ENCODE measurements at places on chromosomes 3 and 15.

DNA sequence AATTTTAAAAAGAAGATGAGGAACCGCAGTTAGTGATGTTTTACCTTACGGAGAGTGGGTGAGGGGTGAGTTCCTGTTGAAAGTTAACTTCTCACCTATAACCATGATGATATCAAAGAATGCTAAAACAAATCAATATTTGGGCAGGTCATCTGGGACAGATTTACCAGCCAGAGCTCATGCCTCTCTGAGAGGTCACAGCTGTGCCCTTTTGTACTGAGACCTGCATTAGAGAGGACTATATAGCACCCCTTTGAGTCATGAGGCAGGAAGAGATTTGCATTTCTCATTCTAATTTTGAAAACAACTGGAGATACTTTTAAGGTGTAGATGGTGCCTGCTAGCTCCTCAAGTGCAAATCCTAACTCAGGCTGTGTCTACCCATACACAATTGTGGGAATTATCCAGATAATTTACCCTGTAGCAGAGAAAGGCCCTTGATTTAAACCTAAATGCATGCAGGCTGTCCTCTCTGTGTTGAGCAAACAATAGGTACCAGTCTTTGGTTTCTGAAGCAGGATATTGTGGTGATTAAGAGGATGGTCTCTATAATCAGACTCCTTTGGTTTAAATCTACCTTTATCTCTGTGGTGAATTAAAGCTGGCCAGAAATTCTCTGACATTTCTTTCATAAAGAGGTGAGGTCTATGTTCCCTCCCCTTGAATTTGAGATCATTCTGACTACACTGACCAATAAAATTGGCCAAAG, 5.8 kb upstream of the TM4SF4 start:
- no peak for DNase-seq

DNA sequence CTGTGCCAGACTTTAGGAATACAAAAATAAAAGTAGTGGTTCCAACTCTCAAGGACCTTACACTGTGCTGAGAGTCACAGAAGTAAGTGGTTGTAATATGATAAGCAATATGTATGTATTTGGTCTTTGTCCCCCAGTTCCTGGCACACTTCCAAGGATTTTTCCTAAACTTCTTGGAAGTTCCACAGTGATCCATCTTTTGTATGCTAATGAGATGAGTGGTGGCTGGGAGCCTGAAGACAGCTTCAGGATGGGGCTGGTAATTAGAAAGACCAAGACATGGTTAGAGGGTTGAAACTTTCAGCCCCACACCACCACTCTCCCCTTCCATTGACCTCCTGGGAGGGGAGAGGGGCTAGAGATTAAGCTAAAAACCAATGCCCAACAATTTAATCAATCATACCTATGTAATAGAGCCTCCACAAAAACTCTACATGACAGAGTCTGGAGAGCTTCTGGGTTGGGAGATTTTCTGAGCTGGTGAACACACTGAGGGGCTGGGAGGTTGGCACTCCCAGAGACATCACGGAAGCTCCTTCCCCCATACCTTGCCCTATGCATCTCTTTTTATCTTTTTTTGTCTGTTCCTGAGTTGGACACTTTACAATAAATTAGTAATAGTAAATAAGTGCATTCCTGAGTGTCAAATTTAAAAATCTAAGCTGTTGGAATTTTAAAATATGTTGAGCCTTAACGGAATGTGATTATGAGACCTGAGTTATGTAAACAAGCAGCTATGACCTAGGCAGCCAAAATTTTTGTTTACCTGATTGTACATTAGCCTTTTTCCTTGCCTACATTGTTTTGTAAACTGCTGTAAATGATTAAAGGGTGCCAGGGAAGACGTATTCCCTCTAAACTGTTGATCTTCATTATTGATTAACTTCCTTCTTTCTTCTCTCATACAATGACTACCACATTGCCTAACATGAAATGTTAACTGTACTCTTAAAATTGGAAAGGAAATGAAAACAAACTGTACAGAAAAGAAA, 24.3 kb downstream of the CD200R1L start:
- no peak for DNase-seq

- no peak for DNase-seq
Measured at GRCh38 chr3:58867621-58868020, 182.2 kb downstream of the CFAP20DC start.

DNA sequence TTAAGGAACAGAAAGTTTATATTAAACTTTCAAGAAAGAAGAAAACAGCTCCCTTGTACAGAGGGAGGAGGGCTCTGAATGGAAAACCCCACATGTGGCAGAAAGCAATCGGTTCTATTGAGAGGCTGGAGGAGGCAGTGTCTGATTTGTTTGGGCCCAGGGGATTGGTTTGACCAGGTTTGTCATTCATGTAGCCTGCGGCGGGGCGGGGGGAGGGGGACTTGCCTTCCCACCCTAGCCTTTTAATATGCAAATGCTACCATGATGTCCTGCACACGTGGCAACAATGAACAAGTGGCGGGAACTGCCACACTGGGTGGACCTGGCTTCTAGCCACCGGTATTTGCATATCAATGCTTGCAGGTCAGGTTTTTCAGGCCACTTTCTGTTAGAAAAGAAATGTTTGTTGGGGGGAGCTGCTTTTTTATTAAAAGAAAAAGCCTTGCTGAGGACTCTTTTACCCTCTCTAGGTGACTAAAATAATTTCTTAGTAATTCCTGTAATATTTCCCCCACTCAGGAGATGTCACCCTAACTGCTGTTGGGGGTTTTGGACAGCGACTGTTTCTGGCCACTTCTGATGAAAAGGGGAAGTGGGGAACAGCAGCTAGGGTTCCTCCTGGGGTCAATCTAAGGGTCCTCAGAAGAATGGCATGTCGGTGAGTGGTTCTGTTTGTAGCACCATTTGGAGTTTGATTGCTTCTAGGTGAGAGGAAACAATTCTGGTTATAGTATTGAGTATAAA, 691.2 kb downstream of the TBL1XR1 start:
- DNase-seq = no peak

- DNase-seq = no peak
Measured at GRCh38 chr15:91927585-91927984, 74.1 kb downstream of the SLCO3A1 start.

- DNase-seq = no peak
Measured at GRCh38 chr3:36803091-36803791, 38.9 kb upstream of the DCLK3 start.

DNA sequence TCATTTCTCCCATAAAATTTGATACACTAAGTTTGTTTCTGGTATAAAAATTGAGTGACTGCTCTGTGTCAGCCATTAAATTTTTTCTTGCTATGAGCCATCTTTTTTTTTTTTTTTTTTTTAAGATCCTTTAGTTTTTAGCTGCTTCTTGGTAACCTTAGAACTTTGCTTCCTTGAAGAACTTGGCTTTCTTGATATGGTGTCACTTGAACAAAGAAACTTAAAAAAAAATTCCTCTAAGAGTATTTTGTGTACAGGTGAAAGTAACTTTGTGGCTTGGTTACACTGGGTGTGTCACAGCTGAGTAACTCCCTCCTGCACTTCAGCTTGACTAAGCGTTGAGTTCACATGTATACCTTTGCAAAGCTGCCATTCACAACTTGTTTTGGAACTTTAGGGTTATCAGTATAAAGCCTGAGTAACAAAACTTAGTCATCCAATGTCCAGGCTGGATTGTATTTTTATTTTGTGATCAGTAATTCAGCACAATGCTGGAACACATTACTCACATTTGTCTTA, 6.5 kb downstream of the CHD2 start:
- DNase-seq = peak; percentile 70

DNA sequence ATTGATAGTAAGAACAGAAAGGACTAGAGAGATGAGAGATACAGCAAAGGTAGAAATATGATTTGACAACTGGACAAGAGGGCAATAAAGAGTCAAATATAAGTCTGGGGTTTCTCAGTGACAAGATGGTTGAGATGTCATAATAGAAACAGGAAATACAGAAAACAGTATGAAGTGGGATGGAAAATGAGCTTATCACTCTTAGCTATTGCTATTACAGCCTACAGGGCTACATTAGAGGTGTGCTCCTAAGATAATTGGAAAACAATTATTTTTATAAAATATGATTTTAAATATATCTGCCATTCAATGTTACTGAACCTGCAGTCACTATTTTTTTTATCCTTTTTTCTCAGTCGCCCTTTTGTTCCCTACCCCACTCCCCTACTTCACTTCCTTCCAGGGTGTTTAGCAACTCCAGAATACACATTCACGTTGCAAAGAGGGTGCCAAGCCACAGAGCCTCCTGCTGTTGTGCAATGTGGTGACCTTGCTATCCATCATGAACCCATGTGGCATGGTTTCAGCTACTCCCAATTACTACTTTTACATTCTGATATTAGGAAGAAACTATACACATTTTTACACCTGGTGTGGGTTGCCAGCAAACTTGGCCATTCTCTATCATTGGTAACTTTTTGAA, 6.0 kb downstream of the NRG4 start:
- no peak for DNase-seq

DNA sequence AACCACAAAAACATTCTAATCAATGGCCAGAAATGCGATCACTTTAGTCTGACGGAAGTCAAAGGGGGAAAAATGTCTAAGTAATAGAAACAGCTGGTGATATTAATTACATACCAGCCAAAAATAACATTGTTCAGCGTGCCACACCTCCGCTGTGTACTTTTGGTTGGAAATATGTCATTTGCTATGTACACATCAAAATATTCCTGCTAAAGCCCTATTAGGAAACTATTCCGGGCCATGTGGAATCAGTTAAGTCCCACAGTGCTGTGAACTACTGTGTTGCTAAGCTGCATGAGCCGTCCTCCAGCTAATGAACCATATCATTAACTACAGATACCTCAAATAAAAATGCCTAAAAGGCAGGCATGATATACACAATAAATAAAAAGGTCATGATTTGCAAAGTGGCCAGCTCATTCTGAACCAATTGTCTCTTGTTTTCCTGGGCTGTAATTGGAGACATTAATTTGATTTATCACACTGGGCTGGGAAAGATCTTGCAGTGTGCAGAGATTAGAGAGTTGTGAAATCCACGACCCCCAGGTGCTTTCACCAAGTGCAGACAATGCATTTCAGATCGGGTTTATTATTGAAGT, 200.5 kb upstream of the LRTM1 start:
- DNase-seq = no peak

DNA sequence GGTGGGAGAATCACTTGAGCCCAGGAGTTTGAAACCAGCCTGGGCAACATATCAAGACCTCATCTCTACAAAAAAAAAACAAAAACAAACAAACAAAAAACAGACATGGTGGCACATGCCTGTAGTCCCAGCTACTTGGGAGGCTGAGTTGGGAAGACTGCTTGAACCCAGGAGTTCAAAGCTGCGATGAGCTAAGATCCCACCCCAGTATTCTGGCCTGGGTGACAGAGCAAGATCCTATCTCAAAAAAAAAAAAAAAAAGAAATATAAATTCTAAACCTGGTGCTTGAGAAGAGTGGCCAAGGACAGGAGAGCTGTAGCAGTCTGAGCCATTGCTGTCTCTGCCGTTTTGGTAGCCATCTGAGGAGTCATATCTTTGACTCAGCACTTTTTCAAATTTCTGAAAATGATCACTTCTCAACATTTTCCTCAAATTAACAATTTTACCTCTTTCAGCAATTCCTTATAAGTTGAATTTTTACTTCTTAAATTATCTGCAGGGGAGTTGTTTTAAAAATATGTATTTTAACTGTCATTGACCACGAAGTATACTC, 3.6 kb upstream of the DENND4A start:
- DNase-seq = no peak

DNA sequence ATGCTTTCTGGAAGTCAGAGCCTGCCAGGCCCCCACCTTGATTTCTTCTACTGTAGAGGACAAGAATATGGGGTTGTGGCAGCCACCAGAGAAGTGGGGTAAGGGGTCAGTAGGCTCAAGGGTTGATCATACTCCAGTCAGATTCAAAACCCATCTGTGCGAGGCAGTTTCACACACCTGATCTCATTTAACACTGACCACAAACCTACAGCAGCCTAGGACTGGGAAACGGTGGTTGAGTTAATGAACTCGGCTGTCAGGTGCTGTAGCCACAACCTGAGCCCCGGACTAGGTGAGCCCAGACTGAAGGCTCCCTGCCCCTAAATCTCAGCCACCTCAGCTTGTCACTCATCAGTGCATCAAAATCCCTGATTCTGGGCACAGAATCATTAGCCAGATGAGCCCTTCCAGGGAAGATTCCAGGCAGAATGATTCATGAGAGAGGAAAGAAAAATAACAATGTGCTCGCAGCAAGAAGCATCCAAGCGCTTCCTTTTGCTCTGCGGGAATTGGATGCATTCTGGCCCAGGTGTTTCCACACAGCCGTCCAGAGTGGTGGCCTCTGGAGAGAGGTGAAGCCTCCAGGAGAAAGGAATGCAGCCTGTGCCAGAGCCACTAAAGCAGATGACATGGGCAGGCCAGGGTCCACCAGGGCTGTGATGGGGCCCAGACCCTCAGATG, 102.1 kb downstream of the SRGAP3 start:
- DNase-seq = no peak

GRCh38 chr15:88898736-88899135, 3.4 kb upstream of the HAPLN3 start:
- DNase-seq = no peak

GRCh38 chr3:4945324-4945723, 33.9 kb upstream of the BHLHE40 start:
- no peak for DNase-seq

DNA sequence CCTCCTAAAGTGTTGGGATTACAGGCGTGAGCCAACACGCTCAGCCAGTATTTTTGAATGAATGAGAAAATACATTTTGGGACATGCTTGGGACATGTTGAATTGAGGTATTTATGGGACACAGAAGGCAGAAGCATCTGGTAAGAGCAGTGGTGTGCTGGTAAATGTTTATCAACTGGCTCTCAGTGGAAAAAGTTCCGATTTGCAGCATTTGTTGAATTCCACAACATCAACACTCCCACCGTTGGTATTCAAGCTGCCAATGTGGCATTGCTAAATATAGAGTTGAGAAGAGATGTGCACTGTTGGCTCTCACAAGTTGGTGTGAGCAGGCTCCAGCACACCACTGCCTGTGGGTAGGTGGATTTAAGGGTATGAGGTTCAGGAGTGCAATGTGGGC, 35.8 kb upstream of the LRRFIP2 start:
- DNase-seq = no peak

DNA sequence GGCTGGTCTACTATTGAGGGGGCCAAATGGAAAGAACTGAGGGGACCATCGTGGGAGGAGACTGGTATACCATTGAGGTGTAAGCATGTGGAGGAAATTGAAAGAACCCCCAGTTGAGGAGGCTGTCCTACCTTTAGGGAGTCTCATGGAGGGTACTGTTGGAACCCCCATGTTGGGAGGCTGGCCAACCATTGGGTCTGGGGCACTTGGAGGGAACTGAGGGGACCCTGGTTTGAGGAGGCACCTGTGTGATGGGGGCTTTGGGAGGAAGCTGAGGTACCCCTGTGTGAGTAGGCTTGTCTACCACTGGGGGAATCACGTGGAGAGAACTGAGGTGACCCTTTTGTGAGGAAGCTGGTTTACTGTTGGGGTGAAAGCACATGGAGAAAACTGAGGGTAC, 157.5 kb downstream of the FBLN2 start:
- DNase-seq = no peak

Measured in SW480 (cell line).